ENCODE measurements at places on chromosomes 5 and 9.

DNA sequence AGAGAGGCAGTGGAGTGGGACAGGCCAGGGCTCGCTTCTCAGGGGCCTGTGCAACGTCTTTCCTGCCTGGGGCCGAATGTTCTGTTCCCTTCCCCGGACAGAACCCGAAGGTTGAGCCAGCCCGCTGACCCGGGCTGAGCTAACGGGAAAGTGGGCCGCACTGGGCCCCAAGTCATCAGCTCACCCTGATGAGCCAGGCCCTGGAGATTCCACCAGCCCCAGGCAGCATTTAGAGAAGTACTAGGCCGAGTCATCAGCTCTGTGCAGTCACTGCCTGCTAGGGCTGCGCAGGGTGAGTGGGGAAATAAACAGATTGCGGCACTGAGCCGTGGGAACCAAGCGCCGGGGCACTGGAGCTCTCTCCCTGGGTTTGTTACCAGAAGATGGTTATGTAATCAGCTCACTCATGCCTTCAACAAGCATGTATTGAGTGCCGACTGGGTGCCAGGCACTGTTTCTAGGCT is 29.1 kb upstream of the DUSP1 start:
- no peak for DNase-seq

DNA sequence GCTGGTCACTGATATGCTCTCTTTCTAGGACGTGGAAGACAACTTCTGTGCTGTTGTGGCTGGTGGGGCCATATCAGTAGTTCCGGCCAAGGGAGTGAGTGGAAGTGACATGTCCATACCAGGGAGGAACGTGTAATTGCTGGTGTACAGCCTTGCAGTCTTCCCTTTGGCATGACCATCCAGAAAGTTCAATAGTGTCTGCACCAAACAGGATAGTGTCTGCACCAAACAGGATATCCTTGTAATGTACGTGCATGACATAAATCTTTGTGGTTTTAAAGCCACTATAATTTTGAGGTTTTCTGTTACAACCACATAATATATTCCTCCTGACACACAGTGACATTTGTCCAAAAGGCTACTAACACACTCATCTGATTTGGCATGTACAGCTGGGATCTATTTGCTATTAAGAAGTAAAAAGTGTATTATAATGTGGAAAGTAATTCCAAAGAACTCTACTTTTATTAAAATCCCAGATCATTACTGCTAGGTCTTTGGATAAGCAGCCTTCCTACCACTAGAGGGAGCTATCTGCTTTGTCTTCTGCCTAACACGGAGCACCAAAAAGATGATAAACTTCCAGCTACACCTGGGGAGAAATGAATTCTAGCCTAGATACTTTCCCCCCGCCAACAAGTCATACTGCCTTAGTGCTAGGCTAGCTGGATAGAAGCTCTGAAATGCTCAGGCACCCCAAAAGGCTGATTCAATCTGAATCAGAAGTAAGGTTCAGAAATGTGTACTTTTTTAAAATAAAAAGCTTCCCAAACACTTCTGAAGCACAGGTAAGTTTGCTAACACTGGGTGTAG is 52.7 kb downstream of the RNF145 start:
- DNase-seq: no peak

DNA sequence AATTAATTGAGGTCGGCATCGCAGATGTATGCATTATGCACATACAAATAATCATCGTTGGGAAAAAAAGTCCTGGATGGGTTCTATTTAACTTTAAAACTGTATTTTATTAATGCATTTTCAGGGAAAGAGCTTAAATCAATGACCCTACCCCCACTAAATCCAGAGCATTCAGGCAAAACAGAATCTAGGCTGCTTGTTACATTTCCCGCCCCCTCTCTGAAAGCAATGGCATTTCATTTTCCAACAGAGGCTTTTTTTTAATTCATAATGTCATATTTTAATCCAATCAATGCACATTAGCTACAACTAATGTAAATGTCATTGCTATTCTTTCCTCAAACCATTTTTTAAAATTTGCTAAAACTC is 117.4 kb upstream of the GRIA1 start:
- DNase-seq: no peak

- no peak for DNase-seq
Observed at GRCh38 chr5:150152636-150153462, 2.8 kb downstream of the PDGFRB start.

GRCh38 chr5:146001544-146002190 is 65.3 kb downstream of the SH3RF2 start:
- no peak for DNase-seq

- no peak for DNase-seq
Observed at GRCh38 chr9:3903273-3903672, 377.5 kb upstream of the RFX3 start.

GRCh38 chr5:116947691-116948528 is 373.3 kb upstream of the SEMA6A start:
- DNase-seq: peak; percentile 57

DNA sequence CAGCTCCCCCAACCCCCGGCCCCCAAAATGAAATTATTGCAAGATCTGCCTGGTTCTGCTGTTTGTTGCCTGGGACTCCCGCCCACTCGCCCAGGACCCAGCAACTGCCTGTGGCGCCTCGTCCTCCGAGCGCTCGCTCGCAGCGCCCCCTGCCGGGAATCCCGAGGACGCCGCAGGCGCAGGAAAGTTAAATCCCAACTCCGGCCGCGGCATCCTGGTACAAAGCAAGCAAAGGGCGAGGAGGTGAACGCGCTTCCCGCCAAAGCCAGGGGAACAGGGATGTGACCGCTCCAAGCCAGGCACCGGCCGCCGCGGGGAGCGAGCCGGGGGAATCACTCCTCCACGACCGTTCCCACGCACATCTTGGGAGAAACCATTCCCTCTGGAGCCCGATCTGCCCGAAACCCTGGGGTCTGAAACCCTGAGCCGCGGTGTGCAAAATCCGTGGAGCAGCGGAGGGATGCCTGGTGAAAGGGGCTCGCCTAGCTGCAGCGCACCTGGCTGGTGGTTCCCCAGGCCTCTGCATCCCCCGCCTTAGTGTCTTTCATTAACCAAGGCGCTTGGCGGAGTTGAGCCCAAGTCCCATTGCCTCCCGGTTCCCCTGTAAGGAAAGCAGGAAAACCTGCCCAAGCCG is 1.3 kb downstream of the SEMA5A start:
- peak; percentile 53 for DNase-seq

DNA sequence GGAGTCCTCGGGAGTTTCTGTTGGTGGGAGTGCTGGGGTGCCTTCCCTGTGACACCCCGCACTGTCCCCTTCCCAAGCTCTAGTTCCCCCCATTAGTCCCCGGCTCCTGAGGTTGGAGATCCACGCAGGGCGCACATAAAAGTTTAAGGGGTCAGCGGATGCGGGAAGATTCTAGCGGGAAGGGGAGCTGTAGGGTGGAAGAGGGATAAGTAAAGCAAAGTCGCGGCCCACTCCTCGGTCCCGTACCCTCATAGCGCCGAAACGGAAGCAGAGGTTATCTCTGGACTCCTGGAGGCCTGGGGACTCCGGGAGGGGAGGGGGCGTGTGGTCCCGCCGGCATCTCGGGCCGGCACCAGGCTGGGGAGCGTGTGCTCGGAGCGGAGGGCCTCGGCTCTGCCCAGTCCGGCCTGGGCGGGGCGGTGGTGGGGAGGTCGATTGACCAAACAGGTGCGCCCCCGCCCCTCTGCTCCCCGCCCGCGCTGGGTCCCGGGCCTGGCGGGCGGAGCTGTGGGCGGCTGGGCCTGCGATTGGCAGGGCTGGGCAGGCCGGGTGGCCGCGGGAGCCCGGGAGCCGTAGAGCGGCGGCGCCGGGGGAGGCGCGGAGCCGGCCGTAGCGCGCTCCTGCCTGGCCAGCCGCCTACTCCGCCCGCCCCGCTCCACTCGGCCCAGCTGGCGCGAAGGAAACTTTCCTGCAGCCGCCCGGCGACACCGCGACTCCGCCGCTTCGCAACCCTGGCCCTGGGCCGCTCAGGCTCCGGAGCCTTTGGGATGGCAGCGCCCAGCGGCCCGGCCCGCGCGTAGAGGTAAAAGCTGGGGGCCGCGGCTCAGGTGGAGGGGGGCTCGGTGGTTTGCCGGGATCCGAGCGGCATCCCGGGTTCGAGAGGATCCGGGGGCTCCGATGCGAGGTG is 52.2 kb upstream of the DAB2IP start:
- no peak for DNase-seq

DNA sequence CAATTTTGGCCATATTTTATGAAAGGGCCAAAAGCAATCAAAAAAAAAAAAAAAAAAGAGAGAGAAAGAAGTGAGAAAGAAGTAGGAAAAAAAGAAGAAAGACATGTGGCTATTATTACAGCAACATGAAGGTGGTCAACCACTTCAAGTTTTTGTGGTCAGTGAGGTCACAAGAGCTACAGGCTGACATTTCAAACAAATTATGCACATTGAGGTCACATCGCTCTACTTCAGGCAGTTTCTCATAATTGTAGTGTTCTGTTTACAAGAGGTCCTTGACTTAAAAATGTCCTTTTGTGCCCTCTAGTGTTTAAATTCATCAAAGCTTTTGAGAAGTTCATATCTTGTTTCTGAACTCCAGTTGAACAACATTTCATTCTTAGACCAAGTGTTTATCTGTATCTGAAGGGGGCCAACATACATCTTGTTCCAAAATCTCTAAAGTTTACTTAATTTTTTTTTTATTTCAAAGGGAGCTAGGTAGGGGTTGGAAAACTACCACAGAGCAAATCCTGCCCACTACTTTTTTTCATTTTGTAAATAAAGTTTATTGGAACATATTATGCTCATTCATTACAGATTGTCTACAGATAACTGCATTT is 513.1 kb downstream of the PDE4D start:
- no peak for DNase-seq

- no peak for DNase-seq
Observed at GRCh38 chr5:134451225-134451935, 39.7 kb upstream of the CDKN2AIPNL start.

GRCh38 chr9:89714321-89714720 is 109.5 kb downstream of the GADD45G start:
- DNase-seq: no peak

DNA sequence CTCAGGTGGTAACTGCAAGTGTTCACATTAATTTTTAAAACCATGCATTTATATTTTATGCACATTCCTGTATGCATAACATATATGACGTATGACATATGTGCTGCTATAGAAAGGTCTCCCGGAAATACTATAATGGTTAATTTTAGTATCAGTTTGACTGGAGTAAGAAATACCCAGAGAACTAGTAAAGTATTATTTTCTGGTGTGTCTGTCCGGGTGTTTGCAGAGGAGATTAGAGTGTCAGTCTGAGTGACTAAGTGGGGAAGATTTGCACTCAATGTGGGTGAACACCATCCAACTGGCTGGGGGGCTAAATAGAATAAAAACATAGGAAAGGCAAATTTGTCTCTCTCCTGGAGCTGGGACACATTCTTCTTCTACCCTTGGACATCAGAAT is 26.9 kb downstream of the UIMC1 start:
- DNase-seq: no peak

GRCh38 chr5:125185740-125186139 is 439.3 kb upstream of the ZNF608 start:
- no peak for DNase-seq

GRCh38 chr9:97524424-97524823 is 23.0 kb downstream of the TMOD1 start:
- DNase-seq: no peak

- no peak for DNase-seq
Observed at GRCh38 chr5:53340956-53341750, 139.3 kb upstream of the FST start.

- no peak for DNase-seq
Observed at GRCh38 chr5:73783828-73784227, 157.8 kb downstream of the ARHGEF28 start.

- no peak for DNase-seq
Observed at GRCh38 chr5:1641041-1641440, 117.3 kb upstream of the LPCAT1 start.

GRCh38 chr9:137034709-137035506 is 3.0 kb upstream of the FUT7 start:
- peak; percentile 86 for DNase-seq

GRCh38 chr9:124220946-124221451 is 36.8 kb upstream of the NEK6 start:
- no peak for DNase-seq

DNA sequence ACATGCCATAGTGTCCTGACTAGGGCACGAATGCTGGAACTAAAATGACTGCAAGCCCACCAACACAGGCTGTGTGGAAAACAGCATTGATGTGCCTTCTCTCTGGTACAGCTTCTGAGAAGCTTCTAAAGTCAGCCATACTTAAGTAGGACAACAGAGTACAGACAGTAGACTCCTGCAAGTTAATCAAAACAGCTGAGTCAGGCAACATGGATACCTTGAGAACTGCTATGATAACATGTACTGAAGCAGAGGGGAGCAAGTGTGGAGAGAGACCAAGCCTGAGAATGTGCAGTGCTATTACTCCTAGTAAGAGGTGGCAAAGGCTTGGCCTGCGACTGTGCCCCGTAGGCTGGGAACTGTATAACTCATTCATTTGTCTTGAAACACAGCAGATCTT is 2.5 kb downstream of the ISCA1 start:
- DNase-seq: no peak

- no peak for DNase-seq
Observed at GRCh38 chr5:135553688-135554462, 18.1 kb upstream of the NEUROG1 start.

DNA sequence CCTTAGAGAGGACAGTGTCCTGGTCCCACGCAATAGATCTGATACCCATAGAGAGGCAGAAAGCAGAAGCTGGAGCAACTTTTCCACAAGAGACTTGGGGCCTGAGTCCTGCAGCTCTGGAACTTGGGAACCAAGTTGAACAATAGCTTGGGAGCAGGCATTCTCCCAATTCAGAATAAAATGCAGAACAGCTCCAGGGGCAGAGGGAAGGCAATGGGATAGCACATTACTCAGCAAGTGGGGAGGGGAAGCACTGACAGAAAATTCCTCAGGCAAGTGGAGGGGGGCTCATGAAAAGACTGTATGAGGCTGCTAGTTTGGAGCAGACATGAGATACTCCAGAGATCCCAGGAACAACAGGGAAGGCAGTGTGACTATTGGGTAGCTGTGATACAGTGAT is 513.6 kb downstream of the HINT1 start:
- DNase-seq: no peak

DNA sequence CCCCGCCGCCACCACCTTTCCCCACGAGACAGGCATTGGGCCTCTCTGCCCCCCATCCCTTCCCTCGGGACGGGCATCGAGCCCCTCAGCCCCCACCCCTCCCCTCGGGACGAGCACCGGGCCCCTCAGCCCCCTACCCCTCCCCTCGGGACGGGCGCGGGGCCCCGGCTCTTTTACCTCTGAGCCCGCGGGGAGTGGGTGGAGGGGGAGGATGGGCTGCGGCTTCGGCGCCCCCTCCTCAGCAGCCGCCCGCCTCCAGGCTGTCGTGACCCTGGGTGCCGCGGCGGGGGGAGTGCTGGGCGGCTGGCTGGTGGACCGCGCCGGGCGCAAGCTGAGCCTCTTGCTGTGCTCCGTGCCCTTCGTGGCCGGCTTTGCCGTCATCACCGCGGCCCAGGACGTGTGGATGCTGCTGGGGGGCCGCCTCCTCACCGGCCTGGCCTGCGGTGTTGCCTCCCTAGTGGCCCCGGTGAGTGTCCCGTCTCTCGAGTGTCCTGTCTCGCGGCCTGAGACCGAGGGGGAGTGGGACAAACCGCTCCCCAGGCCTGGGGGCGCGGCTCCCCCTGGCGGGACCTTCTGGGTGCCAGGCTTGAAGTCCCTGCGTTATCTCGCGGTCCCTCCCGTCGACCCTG is 791 bp downstream of the SLC2A8 start:
- peak; percentile 29 for DNase-seq
